ENCODE measurements at places on chromosomes 11 and 22. TPM values are rescaled to one million over a fixed set of nuclear protein-coding genes. Genes with fewer than 3 reads are reported as not detected.

RSF1 gene
- total RNA-seq: 16.2 TPM

ST14 gene
- 0.30 TPM for total RNA-seq

KAT5 gene
- total RNA-seq: 40.6 TPM

TMPRSS5 gene
- 0.12 TPM for total RNA-seq

TRPM5 gene
- not detected for total RNA-seq

PATE2 gene
- not detected for total RNA-seq

Data from A549 treated with GW870086 at 1 μM for 4 hours (cell line).